Esophagus squamous epithelium (tissue), 5 donors: ENCODE measurements at places on chromosomes 2 and 18.

GRCh38 chr2:230413479-230413878 is 2.5 kb upstream of the SP100 start:
- DNase-seq = no peak

- DNase-seq = no peak
Measured at GRCh38 chr2:106282462-106283170, 88.5 kb upstream of the UXS1 start.

GRCh38 chr2:232008907-232009638 is 47.6 kb downstream of the DIS3L2 start:
- no peak for DNase-seq

GRCh38 chr2:127185093-127185492 is 35.0 kb downstream of the CYP27C1 start:
- no peak for DNase-seq

DNA sequence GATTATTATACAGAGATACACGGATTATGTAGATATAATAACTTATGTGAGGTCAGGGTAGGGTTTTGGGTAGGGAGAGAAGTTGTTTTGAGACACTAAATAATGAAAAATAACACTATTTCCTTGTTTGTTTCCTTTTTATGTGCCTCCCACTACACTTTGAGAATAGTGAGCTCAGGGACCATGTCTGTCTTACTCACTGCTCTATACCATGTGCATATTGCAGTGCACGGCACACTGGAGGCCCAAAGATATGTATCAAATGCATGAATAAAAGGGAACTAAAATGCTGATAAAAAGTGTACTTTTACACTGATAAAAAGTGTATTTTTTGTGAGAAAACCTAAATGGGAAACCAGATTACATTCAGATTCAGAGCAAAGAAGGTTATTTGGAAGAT is 151.4 kb upstream of the NABP1 start:
- DNase-seq = no peak

DNA sequence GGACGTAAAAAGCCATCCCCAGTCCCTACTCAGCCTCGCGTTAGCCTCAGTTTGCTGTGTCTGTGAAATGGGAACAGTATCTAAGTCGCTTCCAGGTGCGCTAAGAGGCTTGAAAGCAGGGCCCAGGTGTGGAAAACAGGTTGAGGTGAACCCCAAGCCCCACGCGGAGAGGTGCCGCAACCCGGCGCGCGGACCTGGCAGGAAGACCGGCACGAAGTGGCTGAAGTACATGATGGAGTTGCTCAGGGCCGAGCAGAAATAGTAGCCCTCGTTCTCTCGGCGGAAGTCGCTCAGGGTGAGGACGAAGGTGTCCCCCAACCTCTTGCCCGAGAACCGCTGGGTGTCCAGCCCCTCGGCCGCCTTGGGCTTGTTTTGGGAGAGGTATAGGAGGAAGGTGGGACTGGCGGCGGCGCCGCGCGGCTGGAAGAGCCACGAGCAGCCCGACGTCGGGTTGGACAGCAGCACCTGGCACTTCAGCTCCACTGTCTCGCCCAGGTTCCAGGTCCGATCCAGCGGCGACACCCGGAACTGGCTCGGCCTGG is 508 bp downstream of the CD8A start:
- DNase-seq = no peak
